ENCODE measurements at places on chromosomes 1 and 21.
A peak's percentile ranks its signal among the peaks of the same experiment; 100 is the strongest.

DNA sequence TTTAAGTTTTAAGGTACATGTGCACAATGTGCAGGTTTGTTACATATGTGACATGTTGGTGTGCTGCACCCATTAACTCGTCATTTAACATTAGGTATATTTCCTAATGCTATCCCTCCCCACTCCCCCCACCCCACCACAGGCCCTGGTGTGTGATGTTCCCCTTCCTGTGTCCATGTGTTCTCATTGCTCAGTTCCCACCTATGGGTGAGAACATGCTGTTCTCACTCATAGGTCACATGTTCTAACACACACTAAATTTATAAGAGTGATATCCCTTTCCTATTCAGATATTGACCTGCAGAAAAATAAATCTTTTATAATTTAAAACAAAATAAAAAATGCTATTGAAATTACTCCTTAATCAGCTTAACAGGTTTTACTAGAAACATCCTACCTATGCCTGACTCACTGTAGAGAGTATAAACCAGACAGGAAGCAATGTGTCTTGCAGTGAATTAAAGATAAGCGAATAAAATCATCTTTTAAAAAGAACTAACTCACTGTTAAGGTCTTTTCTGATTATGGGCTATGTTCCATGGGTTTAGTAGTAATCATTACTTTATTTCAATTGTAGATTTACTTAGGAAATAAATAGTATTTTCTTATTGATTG lies 82.0 kb upstream of the DPH5 start:
- DNase-seq = no peak

DNA sequence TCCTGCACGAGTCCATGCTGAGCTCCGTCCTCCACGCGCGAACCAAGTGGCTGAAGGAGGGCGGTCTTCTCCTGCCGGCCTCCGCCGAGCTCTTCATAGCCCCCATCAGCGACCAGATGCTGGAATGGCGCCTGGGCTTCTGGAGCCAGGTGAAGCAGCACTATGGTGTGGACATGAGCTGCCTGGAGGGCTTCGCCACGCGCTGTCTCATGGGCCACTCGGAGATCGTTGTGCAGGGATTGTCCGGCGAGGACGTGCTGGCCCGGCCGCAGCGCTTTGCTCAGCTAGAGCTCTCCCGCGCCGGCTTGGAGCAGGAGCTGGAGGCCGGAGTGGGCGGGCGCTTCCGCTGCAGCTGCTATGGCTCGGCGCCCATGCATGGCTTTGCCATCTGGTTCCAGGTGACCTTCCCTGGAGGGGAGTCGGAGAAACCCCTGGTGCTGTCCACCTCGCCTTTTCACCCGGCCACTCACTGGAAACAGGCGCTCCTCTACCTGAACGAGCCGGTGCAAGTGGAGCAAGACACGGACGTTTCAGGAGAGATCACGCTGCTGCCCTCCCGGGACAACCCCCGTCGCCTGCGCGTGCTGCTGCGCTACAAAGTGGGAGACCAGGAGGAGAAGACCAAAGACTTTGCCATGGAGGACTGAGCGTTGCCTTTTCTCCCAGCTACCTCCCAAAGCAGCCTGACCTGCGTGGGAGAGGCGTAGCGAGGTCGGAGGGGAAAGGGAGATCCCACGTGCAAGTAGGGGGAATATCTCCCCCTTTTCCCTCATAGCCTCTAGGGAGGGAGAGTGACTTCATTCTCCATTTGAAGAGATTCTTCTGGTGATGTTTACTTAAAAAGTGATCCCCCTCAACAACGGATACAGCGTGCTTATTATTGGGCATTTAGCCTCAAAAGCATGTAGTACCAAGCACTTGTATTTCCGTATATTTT lies 991 bp downstream of the PRMT6 start:
- peak; percentile 45 for DNase-seq

- DNase-seq = no peak
Measured at GRCh38 chr1:15820478-15820877, 13.0 kb upstream of the UQCRHL start.

DNA sequence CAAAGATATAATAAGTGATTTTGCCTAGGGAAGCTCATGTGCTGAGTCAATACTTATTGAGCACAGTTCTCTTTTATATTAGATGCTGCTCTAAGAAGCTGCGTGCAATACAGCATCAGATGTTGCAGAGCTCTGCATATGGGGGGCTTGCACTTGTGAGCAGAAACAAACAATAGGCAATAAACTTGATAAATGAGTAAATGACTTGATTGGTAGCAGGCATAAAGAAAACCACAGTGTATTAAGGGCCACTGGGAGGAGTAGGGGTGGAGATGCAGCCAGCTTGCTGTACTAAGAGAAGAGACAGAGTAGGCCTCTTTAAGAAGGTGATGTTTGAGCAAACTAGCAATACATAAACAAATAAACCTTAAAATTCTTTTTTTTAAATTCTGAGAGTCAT lies 598.5 kb upstream of the ADAMTS5 start:
- no peak for DNase-seq

GRCh38 chr1:37691497-37692077 lies 729 bp upstream of the CDCA8 start:
- DNase-seq = peak; percentile 46

DNA sequence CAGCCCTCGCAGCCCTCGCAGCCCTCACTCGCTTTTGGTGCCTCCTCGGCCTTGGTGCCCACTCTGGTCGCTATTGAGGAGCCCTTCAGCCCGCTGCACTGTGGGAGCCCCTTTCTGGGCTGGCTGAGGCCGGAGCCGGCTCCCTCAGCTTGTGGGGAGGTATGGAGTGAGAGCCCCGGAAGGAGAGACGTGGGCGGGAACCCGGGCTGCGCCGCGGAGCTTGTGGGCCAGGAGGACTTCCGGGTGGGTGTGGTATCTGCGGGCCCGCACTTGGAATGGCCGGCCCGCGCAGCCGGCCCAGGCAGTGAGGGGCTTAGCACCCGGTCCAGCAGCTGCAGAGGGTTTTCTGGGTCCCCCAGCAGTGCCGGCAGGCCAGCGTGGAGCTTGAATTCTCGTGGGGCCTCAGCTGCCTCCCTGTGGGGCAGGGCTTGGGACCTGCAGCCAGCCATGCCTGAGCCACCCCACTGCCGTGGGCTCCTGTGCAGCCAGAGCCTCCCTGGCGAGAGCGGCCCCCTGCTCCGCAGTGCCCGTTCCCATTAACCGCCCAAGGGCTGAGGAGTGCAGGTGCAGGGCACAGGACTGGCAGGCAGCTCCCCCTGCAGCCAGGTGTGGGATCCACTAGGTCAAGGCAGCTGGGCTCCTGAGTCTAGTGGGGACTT lies 9.9 kb upstream of the CFHR2 start:
- no peak for DNase-seq

- no peak for DNase-seq
Measured at GRCh38 chr1:4161366-4162006, 261.4 kb upstream of the C1orf174 start.

GRCh38 chr1:59926381-59927123 lies at the start of gene CYP2J2:
Gene CYP2J2, minus strand, starts transcription at chr1:59926773. Its CDS starts 27 bp downstream, at chr1:59926746.
- DNase-seq = no peak

DNA sequence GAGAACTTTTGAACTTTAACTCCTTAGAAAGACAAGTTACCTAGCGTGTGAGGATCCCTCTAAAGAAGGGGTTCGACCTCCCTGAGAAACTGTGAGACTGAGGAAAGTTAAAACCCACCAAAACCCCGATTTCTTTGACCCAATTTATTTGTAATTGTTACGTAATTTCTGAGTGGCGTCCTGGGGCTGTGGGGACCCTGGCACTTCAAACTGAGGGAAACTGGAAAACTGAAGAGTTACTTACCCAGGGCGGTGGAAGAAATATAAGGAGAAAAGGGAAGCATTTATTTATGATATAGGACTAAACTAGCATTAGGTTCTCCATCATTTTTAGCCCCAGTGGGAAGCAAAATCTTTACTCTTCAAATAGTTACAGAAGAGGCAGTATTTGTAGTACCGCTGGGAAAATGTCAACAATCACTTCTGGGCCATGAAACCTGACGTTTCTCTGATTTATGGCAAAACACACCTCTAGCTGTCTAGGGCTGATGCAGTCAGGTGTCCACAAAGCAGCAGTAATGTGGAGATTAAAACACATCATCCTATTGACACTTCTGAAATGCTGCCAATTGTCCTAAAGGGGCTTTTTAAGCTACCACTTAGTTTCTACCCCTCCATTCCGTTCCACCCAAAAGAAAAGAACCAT lies 430 bp downstream of the S100B start:
- no peak for DNase-seq

GRCh38 chr1:209924390-209924789 lies 13.6 kb upstream of the SYT14 start:
- DNase-seq = no peak

GRCh38 chr1:12177999-12178441 lies 11.2 kb downstream of the TNFRSF1B start:
- DNase-seq = peak; percentile 76

GRCh38 chr1:177945943-177946650 lies 23.8 kb downstream of the SEC16B start:
- DNase-seq = no peak

GRCh38 chr21:46112725-46113215 lies 14.9 kb downstream of the COL6A2 start:
- DNase-seq = no peak

- DNase-seq = no peak
Measured at GRCh38 chr1:158801396-158801795, 20.4 kb upstream of the OR6N2 start.

DNA sequence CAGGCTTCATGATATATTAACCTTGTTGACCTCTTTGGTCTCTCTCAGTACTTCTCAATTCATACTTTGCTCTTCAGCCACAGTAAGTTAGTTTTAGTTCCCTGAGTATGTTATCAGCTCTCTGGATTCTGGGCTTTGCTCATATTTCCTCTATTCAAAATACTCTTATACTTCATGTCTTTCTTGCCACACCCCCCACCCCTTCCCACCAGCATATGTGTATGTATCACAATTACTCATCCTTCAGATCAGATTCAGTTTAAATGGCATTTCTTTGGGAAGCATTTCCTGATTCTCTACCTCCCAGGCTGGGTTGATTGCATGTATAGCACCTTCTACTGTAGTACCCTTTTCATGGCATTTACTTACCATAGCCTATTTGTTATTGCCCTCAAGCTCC lies 28.3 kb downstream of the SLC30A7 start:
- no peak for DNase-seq

DNA sequence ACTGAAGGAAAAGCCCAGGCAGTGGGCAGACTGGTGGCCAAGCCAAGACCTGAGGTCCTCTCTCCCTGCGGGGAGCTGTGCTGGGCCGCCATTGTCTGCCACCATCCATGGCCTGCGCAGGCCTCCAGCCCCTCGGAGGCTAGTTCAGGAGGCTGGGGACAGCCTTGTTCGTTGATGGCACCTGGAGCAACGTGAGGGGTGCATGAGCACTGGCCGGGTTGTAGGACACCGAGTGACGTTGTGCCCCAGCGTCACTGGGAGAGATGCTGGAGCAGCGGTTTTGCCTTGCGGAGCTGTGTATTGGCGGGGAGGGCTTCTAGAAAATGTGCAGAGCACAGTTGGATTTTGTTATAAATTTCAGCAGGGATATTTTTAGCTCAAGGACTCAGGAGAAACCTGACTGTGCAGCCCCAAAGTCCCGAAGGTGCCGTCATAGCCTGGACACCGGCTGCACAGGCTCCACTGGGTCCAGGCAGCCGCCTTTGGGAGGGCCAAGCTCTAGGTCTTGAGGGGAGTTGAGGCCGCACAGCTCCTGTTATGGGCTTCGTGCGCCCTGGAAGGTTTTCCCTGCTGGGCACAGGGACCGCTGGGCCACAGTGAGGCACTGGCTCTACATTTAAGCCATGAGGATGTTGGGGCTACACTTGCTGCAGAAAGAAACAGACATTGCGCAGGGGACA lies 48.2 kb upstream of the ADARB1 start:
- no peak for DNase-seq

GRCh38 chr1:91098299-91098906 lies 76.6 kb upstream of the ZNF644 start:
- DNase-seq = no peak

DNA sequence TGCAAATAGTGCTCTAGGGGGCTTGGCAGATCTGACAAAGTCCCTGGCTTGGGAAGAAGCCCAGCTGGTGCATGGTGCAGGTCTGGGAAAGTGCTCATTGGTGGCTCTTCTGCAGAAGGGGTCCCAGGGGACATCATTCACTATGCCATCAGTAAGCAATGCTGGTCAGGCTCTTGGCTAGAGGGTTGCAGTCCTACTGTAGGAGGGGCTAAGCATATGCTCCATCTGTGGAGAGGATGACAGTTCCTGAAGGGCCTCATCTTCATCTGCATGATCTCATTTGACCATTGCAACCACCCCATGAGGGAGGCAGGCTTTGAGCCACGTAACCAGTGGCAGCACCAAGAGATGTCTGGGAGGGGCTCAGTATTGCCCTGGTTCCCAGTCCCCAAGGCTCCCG lies 31.5 kb upstream of the VASH2 start:
- DNase-seq = no peak

DNA sequence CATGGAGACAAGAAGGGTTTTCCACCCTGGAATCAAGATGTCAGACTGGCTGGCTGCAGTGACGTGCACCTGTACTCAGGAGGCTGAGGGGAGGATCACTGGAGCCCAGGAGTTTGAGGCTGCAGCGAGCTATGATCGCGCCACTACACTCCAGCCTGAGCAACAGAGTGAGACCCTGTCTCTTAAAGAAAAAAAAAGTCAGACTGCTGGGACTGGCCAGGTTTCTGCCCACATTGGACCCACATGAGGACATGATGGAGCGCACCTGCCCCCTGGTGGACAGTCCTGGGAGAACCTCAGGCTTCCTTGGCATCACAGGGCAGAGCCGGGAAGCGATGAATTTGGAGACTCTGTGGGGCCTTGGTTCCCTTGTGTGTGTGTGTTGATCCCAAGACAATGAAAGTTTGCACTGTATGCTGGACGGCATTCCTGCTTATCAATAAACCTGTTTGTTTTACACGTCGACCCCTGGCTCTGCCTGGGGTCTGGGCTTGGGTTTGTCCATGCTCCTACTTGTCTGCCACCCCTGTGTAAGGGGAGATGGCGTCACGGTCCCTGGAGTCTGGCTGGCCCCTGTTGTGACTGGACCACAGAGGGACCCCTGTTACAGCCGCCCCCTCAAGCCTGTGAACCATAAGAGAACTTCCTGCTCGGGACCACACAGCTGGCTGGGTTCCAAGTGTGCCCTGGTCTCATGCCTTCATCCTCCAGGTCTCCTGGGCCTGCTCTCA lies 20.9 kb upstream of the VPS13D start:
- no peak for DNase-seq

DNA sequence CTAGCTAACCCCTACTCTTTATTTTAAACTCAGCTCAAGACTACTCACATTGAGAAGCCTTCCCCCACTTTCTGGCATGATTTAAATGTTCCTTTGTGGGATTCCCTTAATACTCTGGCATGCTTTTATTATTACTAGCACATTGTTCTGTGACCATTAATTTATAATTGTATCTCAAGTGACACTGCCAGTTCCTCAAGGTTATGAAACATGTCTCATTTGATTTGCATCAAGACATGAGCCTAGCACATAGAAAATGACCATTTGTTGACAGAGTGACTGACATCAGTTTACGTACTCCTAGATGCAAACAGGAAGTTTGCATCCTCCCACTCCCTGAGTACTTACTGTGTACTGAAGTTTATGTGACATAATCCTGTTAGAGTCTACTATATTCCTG lies 15.2 kb downstream of the RGS4 start:
- no peak for DNase-seq

Data from HL-60 (cell line).